ENCODE measurements at places on chromosomes 12 and 14.
A peak's percentile ranks its signal among the peaks of the same experiment; 100 is the strongest.

DNA sequence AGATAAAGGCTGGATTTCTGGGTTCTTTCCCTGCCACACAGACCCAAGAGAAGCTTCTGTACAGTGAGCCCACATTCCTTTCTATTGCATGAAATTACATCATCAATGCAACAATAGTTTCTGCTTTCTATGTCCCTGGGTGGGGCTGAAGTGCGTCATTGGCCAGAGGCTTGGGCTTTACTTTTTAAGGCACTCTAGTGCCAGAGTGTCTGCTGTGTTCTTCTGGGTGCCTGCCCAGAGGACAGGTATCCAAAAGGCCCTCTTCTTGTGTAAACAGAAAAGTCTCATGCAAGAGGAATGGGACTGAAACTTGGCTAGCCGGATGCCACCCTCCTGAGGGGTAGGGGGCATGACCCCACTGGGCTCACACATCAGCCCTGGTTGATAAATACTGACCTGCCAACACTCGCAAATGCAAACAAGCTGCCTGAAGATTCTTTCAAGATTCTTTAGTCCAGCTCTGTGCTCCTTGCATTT lies 5.9 kb downstream of the KRT86 start:
- peak; percentile 94 for DNase-seq

- no peak for DNase-seq
Observed at GRCh38 chr14:41397926-41398325, 208.8 kb upstream of the LRFN5 start.

GRCh38 chr12:46892887-46893286 lies 67.1 kb upstream of the SLC38A4 start:
- no peak for DNase-seq

- no peak for DNase-seq
Observed at GRCh38 chr12:39365364-39366001, 77.4 kb downstream of the KIF21A start.

DNA sequence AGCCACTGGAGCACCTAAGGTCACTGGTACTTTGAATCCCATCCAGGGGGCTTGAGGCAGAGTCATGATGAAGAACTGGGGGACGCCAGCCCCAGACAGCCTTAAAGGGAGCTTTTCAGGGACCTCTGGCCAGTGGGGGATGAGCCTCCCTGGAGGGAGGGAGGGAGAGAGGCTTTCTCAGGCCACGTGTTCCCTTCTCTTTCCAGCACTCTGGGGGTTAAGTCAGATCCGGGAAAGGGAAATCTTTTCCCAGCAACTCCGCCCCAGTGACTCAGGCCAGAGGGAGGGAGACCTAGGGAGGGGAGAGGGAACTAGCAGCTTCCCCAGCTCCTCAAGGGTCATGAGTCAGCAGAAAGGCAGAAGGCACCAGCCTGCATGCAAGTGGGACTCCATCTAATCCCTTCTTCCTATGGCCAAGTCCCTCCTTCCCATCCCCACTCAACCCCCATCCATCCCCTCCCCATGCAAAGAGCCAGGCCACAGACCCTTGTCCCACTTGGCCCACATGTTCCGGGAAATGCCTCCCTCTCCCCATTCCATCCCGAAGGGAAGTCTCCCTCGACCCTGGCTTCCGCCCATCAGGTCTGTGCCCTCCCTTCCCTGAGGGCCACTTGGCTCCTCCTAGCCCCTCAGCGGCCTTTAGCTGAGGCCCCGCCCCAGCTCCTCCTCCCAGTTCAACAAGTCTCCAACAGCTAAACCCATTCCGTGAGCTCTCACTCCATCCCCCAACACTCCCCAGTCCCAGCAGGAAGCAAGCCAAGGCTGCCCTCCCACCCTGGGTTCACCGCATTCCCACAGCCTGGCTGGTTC lies 5.6 kb downstream of the TNFRSF1A start:
- DNase-seq: peak; percentile 97

- no peak for DNase-seq
Observed at GRCh38 chr14:28778138-28779117, 11.8 kb downstream of the FOXG1 start.

DNA sequence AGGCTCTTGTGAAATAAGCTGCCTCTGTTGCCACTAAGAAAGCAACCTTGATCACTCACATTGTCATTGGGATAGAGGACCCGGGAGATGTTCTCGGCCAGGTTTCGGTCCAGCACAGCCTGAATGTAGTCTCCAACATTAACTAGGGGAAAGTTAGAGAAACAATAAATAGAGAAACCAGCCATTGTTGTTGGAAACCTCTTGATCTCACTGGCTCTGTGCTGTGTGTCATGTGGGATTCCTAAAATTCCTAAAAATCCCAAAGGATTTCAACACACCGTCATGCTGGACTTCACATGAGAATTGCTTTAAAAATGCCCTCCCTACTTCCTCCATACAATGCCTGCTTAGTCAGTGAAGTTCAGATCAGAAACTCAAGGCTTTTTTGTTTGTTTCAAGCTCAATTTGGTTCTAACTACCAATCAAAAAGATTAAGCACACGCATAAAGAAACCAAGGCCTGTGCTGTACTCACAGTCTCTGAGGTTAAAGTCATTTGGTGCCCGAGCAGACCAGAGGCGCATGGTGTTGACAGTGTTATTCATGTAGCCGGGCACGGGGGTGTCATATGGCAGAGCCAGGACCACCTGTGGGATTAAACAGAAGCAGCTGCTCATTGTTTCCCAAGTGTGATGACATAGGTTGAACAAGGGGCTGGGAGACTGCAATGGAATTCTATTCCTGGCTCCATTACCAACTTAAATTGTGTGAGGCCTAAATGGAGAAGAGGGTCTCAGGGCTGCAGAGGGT lies 23.6 kb downstream of the PYGL start:
- no peak for DNase-seq

DNA sequence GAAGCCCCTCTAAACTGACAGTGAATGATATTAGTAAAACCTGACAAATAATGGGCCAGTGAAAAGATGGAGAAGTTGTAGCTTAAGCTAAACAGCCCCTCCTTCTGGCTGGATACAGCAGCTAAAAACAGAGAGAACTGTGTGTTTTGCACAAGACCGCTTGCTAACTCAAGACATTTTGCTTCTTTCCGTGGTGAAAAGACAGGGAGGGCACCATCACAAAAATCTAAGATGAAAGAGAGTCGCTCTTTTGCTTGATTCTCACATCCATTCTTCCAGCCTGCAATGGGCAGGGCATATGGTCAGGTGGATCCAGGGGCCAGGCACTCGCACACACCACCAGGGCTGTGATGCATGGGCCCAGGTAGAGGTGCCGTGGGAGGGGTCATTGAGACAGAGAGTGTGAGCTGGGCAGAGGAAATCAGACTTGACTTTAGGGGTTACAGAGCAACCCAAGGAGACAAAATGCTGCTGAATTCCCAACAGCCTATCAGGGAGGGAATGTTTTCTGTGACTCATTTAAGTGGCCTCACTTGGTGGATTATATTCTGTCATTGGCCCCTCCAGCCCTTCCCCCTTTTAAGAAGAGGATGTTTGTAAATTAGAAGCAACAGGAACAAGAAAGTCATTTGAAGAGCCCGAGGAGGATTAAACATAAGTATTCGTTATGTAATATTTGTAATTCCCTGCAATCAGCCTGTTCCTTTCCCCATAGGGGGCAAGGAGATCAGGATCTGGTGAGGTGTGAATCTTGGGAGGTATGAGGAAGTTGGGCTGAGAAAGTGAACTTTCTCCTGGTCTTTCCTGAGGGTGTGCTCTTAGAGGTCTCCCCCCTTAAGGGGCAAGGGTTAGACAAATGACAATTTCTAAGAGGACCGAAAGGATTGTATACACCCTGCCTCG lies 12.3 kb downstream of the EMP1 start:
- no peak for DNase-seq

DNA sequence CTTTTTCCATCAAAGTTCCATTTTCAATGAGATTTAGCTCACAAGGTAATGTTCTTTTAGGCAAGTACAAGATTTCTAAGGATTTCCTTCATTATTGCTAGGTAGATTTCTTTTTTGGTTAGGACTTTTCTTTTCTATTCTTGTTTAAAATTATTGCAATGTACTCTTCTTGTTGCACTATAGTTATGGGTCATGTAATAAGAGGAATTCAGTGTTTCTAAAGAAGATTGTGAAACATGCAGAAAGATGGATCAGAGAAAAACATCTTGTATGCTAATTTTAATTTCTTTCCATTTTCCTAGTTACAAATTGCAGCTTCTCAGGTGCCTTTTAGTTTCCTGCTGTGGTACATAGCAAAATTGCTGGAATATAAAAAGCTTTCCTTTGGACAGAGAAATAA lies 56.1 kb downstream of the BTG1 start:
- DNase-seq: no peak

DNA sequence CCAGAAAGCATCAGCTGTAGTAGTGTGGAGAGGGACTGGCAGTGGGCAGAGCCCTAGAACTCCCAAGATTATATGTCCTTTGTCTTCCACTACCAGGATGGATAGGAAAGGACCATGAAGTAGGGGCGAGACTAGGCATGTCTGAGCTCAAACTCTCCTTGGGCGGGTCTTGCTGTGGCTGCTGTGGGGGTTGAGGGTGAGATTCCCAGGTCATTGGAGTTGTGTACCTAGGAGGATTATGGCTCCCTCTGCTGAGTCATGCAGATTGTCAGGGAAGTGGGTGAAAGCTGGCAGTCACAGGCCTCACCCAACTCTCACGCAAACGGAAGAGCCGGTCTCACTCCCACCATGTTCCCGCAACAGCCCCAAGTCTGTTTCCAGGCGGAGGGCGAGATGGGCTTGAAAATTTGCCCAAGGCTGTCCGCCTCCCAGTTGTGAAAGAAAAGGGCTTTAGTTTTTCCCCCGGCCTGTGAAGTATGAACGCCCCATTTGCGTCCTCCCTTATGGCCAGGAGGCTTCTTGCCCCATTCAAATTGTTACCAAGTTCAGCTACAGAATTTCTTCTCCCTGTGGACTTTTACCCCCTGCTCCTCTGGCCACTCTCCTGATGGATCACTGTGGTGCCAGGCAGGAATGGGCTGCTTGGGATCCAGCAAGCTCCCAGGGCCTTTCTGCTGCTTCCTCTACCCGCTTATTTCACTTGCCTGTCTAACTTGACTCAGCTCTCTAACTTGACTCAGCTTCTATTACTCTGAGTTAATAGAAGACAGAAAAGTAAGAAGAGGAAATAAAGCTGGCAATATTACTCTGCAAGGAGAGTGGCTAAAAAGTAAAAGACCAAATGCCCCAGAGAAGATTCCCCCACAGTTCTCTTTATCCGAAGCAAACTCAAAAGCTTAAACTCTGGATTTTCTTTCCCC lies 159.3 kb downstream of the SLC2A13 start:
- no peak for DNase-seq

GRCh38 chr14:86935241-86935885 lies 1057.6 kb downstream of the GALC start:
- no peak for DNase-seq

DNA sequence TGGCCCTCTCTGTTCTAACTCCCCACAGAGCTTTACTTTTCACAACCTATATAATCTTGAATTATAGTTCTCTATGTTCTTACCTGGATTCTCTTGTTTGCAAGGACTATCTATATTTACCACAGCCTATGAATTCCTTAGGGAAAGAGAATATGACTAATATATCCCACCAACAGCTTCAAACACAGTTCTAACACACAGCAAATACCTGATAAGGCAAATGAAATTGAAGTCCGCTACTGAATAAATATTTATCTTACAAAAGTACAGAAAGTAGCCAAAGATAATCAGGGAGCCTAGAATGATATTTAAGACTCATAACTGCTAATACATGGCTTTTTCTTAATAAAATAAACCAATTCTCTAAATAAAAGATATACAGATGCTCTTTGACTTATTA lies 165.1 kb downstream of the C12orf42 start:
- no peak for DNase-seq

DNA sequence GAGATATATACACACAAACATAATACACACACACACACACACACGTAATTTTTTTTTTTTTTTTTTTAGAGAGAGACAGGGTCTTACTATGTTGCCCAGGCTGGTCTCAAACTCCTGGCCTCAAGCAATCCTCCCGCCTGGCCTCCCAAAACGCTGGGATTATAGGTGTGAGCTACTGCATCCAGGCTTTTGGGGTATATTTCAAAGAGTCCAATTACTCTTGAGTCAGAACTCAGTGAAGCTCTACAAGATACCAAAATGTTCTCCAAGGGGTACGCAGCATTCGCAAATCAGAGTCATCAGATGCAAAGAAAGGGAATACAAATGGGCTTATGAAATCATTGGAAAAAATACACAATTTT lies 54.0 kb downstream of the PHLDA1 start:
- no peak for DNase-seq

DNA sequence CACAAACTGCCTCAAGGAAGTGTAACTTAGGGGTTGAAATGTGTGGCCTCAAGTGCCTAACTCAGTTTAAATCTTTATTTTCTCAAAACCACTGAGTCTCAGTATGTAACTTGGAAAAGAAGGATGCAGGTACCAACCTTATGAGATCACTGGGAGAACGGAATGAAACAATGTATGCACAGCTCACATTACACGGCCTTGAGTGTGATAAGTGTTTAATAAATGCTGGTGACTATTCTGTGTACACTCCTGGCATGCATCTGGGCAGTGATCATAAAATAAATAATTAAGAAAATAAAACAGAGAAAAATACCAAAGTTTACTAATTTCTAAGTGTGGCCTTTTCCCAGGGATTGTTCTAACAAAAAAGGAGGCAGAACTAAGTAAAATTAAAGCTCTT lies 974.5 kb upstream of the FLRT2 start:
- no peak for DNase-seq

DNA sequence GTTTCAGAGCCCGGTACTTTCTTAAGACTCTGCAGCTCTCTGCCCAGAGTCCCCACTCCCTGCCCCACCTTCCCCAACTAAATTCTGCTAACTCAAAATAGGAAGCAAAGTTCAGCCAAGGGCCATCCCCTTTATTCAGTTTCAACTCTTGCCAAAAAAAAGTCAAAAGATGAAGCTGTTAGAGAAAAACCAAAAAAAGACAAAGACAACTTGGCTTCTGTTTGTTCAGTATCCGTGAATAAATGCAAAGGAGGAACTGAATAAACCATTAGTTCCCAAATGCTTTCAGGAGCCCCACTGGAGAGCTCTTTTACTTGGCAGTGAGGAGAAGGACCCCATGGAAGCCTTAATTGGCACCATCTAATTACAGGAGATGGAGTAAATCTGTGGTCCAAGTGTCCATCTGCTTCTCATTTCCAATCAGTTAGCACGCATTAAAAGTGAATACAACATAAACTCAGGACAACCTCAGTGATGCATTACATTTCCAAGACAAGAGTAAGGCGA lies 155.4 kb upstream of the GZMB start:
- no peak for DNase-seq

- DNase-seq: no peak
Observed at GRCh38 chr12:2057041-2057794, 4.4 kb downstream of the CACNA1C start.

DNA sequence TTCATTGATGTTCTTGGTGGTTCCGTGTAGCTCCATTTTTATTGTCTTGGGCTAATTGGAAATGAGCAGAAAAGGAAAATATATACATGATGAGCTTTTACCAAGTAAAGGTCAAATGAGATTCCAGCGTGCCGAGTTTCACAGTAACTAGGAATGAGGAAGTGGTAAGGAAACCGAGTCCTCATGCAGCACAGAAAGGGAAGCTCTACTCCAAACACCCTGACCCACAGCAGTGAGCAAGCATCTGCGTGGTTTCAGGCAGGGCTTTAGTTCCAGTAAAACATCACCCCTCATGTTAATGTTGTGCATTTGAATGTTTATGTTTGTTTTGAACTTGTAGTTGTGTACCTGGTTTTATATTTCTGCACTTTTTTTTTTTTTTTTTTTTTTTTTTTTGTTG lies 208.0 kb downstream of the SLC41A2 start:
- no peak for DNase-seq
